ENCODE measurements at places on chromosomes 13 and 19. TPM values are rescaled to one million over a fixed set of nuclear protein-coding genes. Genes with fewer than 3 reads are reported as not detected.

MYPOP gene
- total RNA-seq, result 11.7 TPM

ZIC5 gene
- total RNA-seq, result not detected

KIR2DL1 gene
- total RNA-seq, result not detected

DNA sequence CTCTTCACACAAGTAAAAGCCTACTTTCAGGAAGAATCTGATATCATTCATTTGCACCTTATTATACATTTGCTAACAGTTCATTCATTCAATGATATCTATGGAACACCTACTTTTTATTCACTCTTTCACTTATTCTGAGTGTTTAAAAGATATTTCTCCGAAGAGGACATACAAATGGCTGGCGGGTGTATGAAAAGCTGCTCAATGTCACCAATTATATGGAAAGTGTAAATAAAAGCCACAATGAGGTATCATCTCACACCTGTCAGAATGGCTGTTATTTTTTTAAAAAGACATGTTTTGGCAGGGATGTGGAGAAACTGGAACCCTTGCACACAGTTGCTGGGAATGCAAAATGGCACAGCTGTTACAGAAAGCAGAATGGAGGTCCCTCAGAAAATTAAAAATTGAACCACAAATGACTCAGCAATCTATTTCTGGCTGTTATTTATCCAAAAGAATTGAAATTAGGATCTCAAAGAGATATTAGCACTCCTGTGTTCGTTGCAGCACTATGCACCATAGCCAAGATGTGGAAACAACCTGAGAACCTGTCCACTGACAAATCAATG lies 127.6 kb upstream of the IRS2 start:
- DNase-seq, result no peak

CEACAM16 gene
- total RNA-seq, result not detected

GRCh38 chr13:70117338-70117905 lies 9.2 kb upstream of the KLHL1 start:
- no peak for DNase-seq

Measured in heart left ventricle (tissue), 16 donors.